Mammary epithelial cell (primary cell): ENCODE measurements at places on chromosomes 5 and 9.
A peak's percentile ranks its signal among the peaks of the same experiment; 100 is the strongest.

DNA sequence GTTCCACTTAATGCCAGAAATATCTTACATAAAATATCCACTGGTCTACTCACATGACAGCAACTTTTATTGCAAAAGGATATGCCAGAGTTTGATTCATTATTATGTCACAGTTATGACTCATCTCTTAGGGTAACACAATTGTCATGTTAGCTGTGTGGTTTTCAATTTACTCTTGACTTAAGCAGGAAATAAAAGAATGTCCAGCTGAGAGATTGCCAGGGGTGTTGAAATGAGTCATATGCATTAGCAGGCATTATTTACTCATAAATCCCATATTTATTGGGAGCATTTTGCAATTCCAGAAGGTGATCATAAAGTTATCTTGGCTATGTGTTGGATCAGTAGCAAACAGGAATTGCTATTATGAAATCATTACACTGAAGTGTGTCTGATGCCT lies 1164.6 kb upstream of the CDH18 start:
- DNase-seq = peak; percentile 95

- DNase-seq = no peak
Measured at GRCh38 chr5:93611273-93611975, 28.4 kb downstream of the NR2F1 start.

DNA sequence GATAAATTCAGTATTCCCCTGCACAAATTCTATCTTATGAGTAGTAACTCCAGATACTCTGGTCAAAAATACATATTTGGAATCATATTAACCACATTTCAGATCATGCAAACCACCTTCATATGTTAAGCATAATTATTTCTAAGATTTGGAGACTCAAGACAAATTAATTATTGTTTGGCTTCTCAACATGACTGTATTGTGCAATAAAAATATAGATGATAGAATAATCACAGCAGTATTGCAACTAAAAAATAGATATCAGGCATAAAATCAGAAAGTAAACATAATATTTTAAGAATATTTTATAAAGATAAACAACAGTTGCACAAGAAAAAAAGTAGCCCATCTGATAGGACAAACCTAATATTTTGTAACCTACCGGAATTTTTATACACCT lies 1767.6 kb upstream of the NUDT12 start:
- DNase-seq = no peak

DNA sequence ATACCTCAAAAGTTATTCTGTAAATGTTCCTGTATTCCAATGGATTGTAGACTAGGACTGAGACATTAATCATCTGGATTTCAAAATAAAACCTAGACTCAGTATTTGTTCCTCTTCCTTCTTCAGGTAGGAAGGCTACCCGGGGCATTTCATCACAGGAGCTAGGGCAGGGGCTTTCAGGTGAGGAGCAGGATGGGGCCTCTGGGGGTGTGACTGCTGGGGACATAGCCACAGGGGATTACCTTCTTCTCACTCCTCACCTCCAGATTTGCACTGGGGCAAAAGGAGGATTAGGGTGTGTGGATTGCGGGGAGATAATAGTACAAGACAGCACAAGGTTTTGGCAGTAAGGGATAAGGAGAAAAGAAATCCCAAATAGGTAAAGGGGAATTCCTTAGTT lies 37.9 kb upstream of the SRP19 start:
- no peak for DNase-seq

GRCh38 chr5:1172670-1173404 lies 28.6 kb upstream of the SLC6A19 start:
- no peak for DNase-seq
